Right lung (tissue), 10 donors: ENCODE measurements at places on chromosomes 5 and 9. TPM values are rescaled to one million over a fixed set of nuclear protein-coding genes. Genes with fewer than 3 reads are reported as not detected.

- DNase-seq, result no peak
Measured at GRCh38 chr9:122213589-122214413, 15.0 kb downstream of the LHX6 start.

DNA sequence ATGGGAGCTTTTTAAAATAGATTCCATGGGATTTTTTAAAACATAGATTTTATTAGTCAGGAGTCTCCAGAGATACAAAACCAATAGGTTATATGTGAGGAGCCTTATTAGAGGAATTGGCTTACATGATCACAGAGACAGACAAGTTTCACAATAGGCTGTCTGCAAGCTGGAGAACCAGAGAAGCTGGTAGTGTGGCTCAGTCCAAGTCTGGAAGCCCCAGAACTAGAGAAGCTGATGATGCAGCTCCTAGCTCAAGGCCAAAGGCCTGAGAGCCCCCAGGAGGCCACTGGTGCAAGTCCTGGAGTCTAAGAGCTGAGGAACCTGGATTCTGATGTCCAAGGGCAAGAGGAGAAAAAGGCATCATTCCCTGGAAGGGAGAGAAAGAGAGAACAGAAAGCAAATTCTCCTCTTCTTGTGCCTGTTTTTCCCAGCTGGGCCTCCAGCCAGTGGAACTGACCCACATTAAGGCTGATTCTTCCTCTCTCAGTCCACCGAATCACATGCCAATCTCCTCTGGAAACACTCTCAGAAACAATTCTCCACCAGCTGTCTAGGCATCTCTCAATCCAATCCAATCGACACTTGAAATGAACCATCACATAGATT, 59.3 kb downstream of the AHRR start:
- DNase-seq, result no peak

DNA sequence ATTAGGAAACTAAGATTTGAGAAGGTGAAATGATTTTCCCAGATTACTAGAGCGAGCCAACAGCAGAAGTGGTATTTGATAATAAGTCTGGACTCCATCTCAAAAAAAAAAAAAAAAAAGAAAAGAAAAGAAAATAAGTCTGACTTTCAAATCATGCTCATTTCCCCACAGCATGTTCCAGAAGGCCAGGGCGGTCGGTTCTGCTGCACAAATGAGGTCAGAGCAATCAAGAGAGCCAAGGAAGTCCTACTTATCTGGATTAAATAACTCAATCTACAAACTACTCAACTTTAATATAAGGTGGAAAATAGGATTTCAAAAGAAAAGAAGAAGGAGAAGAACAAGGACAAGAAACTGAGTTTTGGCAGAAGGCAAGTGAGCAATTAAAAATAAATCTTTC, 130.4 kb upstream of the RASA1 start:
- DNase-seq, result no peak

DNA sequence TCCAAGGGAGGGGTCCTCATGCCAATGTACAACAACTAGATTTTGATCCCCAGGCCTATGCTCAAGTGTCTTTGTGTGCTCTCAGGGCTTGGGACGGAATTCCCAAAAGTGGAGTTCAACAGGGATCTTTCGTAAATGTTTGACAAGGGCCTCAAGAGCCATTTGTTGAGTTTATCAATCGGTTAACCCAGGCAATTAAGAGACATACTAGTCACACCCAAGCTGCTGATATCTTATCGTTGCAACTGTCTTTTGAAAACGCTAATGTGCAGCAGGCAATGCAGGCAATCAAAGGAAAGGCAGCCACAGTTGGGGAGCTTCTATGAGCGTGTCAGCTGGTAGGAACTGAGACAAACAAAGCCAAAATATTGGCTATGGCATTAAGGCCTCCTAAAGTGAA, 161.2 kb downstream of the CPLANE1 start:
- DNase-seq, result no peak

DNA sequence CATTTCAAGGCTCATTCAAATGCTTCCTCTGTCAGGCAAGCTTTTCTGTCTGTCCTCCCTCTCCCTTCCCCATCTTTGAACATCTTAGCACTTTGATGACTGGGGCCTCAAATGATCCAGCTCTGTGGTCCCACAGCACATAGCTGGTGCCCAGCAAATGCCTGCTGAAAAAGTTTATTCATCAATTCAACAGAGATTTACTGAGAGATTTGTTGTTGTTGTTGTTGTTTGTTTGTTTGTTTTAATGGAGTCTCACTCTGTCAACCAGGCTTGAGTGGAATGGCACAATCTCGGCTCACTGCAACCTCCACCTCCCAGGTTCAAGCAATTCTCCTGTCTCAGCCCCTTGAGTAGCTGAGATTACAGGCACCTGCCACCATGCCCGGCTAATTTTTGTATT, 6.0 kb upstream of the EXOSC2 start:
- no peak for DNase-seq

- DNase-seq, result no peak
Measured at GRCh38 chr9:686321-686813, 155.1 kb upstream of the DMRT1 start.

DNA sequence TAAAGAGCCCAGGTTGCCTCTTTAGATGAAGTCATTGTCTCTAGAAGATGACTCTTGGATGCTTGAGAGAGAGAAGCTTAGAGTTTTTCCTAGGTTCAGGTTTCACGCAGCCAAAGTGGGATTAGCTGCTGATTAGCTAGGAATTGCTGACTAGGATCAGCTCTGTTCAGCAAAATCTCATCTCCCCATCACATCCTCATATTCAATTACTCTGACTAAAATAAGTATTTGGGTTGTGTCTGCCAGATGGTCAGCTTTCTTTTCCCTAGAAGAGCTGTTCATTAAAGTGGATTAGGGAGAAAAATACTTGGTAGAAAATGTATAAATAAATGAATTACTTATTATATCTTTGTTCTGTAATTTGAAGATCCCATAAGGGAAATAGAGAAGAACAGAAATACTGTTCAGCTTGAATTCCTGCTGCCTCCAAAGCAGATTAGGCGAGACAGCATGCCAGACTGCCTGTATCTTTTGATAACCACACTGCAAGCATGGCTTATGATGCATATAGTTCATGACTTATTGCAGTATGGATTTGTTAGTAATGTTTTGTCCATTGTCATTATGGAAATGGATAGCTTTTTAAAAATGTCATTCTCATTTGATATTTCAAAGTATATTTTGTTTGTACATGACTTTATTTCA, 184.8 kb upstream of the CD180 start:
- no peak for DNase-seq

- DNase-seq, result no peak
Measured at GRCh38 chr9:109320331-109320741, 523 bp downstream of the EPB41L4B start.

- DNase-seq, result no peak
Measured at GRCh38 chr5:68848091-68848490, 245.7 kb upstream of the SLC30A5 start.

GRCh38 chr5:160197341-160198144, 31.8 kb upstream of the FABP6 start:
- DNase-seq, result peak; percentile 41

- no peak for DNase-seq
Measured at GRCh38 chr5:159734366-159734765, 181.9 kb upstream of the ADRA1B start.

DNA sequence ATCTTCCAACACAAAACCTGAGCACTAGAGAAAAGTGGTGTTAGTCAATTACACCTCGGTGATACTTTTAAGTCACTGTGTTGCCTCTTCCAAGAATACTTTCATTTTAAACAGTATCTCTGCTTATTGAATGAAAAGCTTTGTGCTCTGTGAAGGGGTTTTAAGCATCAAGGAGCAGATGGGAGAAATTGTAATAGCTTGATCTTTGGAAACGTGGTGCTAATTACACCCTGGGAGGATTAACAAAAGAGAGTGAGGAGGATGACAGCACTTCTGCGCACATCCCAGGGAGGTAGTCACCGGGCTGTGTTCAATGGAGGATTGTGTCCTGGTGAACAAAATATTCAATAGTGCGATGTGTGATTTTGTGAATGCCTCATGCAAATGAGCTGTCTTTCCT, 477.4 kb upstream of the ADAMTS16 start:
- no peak for DNase-seq

DNA sequence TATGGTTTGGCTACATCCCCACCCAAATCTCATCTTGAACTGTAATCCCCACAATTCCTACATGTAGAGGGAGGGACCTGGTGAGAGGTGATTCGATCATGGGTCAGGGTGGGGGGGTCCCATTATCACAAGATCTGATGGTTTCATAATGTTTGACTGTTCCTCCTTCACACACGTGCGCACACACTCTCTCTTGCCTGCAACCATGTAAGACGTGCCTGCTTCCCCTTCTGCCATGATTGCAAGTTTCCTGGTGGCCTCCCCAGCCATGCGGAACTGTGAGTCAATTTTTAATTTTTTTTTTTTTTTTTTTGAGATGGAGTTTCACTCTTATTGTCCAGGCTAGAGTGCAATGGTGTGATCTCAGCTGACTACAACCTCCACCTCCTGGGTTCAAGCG, 27.0 kb downstream of the FAM169A start:
- no peak for DNase-seq

DNA sequence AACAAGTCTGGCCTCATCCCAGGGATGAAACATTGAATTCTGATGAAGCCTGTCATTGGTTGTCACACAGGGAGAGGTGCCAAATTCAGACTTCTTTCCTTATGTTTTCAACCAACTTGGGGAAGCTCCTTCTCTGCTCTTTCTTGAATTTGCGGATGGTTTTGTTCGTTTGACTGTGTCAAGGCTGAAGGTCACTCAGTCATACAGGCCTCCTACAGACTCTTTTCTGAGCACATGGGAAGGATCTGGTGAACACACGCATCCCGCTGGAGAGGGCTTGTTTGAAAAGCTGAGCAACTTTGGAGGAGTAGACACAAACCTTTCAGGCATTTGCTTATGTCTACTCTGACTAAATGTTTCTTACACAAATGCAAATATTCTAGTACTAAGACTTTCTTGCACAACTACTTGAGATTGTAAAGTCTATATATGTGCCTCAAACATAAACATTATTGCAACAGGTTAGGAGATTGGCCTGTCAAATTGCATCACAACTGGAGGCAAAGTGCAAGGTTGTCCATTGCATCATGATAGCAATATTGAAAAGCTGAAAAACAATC, 151.5 kb upstream of the NR3C1 start:
- no peak for DNase-seq

DNA sequence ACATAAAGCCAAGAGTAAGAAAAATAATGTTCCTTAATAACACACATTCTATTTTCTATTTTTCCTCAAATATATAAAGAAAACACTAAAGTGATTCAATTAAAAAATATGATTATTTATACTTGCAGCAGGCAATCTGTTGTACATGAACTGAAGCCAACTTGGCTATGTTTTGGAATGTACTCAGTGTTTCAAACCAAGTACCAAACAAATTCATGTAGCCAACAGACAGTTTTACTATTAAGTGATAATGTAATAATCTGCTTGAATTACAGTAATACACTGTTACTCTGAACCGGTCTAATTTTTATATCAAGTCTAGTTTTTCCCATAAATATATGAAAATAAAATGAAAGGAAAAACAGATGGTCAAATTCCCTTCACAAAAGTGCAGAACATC, 58.0 kb downstream of the CEP120 start:
- peak; percentile 61 for DNase-seq

DNA sequence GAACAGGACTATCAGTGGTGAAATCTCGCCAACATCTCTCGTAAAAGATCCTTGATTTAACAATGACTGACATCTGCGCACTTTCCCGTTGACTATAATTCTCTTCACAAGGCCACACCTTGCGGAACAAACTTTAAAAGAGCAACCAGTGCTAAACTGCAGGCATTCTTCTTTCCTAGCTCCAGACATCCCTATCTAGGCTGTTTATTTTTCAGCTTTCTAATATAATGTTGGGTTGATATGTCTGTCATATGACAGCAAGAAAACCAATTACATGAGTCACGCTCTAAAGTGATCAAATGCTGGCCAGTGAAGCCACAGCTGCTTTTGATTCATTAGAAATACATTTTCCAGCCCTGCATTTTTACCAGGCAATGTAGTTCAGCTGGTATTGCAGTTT, 162.5 kb downstream of the ELAVL2 start:
- no peak for DNase-seq

DNA sequence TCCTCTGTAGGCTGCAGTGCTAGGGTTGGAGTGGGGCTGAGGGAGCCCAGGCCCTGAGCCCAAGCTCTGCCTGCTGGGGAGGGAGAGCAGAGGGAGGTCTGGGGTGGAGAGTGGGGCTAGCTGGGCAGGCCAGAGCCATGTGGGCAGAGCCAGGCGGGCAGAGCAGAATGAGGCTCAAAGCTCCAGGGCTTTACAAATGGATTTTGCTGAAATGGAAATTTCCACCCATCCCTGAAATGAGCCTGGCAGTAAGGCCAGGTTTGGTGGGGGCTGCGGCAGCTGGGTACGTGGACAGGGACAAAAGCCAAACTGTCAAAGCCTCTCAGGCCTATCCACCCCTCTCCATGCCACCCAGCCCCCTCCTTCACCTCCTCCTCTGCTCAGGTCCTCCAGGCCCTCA, 74.2 kb upstream of the ARAP3 start:
- DNase-seq, result no peak

DNA sequence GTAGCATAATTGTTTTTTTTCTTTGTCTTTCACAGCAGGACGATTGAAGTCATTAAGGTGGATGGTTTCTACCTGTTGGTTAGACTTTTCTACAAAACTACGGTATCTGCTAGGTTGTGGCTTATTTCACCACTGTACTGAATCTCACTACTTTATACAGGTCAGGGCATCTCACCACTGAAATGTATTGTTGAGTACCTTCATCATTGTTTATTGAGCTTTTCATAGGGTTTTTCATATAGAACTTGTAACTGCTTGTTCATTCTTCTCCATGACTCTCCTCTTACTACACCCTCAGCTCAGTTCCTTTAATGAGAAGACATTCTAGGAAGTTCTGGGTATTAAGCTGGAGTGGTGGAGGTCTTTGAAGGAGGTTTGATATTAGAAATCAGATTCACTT, 75.1 kb downstream of the PAM start:
- DNase-seq, result no peak

- DNase-seq, result peak; percentile 74
Measured at GRCh38 chr9:128684325-128685199, 4.5 kb upstream of the SET start.

GRCh38 chr9:114291064-114291474, 31.8 kb upstream of the ORM1 start:
- peak; percentile 52 for DNase-seq

Gene PCDHGB1
- polyA plus RNA-seq, result 1.3 TPM

Gene FGF18
- polyA plus RNA-seq, result 11.2 TPM

Gene CCDC183
- 5.9 TPM for polyA plus RNA-seq

Gene PRUNE2
- polyA plus RNA-seq, result 3.3 TPM

Gene UGCG
- polyA plus RNA-seq, result 69.7 TPM

Gene ADAMTS6
- 7.3 TPM for polyA plus RNA-seq

Gene OR1L6
- not detected for polyA plus RNA-seq

Gene ENTPD2
- polyA plus RNA-seq, result 5.4 TPM

Gene SLC45A2
- 0.10 TPM for polyA plus RNA-seq
